T47D (cell line): ENCODE measurements at places on chromosomes 1 and 21.

- DNase-seq = no peak
Measured at GRCh38 chr1:95219407-95219806, 14.6 kb upstream of the RWDD3 start.

- no peak for DNase-seq
Measured at GRCh38 chr1:109391626-109392025, 6.1 kb downstream of the SORT1 start.

DNA sequence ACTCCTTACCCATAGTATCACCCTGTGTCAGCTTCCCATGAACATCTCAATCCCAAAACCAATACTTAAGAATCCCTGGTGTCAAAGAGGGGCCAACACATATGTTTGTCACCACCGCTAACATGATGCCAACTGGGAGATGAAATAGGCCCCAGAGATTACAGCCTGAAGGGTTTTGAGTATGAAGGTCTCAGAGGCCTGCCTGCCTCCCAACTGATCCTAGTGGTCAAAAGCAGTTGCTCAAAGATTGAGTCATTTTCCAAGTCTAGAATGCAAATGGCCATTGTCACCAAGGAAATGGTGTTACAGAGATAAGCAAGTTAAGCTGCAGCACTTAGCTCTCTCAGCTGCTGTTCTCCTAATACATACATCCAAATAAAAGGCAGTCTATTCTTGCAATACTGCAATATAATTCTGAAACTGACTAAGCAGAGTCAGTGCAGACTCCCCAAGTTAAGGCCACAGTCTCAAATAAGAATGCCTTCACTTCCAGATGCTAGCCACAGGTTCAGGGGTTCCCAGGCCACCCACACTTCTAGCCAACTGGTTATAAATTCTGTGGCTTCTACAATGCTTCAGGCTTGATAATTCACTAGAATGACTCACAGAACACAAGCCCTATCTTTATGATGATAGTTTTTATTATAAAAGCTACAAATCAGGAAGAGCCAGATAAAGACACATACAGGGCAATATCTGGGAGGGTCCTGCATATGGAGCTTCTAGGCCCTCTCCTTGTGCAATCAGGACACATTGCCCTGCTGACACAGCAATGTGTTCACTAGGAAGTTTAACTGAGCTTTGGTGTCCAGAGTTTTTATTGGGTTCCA lies 18.7 kb downstream of the DUSP10 start:
- no peak for DNase-seq

DNA sequence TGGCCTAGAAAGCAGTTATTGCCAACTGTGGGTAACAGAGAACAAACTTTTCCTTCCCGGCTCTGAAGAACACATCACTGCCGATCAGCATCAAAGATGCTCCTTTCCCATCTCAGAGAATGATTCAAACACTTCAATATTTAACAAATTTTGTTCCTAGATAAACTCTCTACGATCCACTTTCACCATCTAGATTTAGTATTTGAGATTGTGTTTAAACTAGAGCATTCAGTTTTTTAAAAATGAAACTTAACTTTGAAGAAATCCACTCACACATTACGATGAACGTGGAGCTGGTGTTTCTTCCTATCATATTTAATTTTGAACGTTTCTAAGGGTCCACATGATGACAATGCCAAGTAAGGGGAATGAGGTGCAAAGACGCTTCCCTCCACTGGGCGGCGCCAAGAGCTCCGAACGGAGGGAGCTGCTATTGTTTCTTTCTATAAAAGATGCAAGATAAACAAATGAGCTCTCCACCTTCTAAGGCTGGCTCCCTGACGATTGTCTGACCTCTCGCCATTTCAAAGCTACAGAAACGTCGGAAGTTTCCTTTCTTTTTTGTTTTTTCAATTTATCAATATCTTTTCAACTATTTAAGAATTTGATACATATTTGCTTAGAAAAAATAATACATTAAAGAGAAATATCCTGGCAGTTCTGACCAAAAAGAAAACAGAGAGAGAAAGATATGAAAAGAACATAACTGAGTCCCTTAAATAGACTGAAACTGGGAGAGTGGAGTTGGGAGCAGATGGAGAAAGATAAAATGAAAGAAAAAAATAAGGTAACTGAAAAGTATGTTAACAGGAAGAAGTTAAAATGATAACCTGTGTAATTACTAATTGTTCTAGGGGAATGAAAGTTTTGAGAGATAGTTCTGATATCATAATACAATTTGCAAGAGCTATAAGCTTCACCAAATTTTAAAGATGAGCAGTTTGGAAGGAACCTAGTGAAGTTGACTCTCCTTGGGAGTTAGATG lies 4.4 kb upstream of the BARHL2 start:
- peak; percentile 66 for DNase-seq

GRCh38 chr1:240232530-240232929 lies 140.8 kb downstream of the FMN2 start:
- no peak for DNase-seq

DNA sequence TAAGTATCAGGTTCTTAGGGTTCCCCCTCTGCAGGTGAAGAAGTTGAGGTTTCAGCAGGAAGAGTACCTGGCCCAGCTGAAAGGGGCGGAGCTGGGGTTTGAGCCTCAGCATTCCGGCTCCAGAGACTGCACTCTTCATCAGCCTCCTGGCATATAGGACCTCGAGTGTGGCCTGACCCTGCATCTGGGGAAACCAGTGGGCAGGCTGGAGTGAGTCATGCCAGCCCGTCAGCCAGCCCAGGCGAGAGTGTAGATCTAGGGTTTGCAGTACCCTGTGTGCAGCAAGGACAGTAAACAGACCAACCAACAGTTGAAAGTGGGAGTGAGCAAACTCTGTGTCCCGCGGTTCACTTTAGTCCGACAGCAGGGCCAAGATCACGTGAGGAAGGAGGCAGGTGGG lies 14.1 kb downstream of the MFSD2A start:
- DNase-seq = no peak

- DNase-seq = peak; percentile 60
Measured at GRCh38 chr1:114979278-114979891, 50.2 kb upstream of the TSHB start.

DNA sequence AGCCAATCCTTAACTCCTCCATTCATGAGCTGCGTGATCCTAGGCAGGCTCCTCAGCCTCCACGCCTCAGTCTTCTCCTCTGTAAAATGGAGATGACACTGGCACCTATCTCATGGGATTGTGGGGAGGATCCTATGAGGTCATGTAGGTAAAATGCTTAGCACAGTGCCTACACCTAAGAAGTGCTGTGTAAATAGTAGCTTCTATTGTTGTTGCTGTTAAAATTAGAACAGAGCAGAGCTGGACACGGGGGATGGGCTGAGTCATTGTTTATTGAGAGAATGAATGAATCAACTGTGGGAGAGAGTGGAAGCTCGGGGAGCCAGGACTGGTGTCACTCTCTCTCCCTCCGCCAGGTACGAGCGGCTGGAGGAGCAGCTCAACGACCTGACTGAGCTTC lies 43.0 kb downstream of the TMCC2 start:
- DNase-seq = no peak

GRCh38 chr1:238652346-238652968 lies 733.9 kb upstream of the CHRM3 start:
- no peak for DNase-seq

DNA sequence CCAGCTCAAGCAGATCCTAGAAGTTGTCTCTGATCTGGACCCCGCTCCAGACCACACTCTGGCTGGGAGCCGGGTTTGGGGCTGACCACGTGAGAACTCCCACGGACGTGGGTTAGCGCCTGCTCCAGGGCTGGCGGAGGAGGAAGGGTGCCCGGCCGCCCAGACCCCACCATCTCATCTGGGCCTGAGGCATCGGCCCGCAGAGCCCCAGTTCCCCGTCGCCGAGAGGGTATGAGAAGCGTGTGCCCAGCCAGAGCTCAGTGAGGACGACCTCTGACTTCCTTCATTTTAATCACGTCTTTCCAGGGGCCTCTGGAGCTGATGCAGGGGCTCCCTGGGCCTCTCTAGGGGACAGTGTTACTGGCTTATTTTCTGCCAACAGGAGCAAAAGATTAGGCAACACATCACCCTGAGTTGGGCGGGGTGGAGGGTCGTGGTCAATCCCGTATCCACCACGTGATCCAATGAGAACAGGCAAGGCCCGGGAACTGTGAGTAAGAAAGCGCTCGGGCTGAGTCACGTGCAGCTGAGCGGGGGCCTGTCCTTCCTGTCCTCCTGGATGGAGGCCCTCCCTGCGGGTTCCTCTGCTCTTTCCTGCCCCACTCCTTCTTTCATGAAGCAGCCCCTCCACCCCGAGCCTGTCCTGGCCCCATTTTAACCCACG lies 81.1 kb downstream of the SIK1 start:
- DNase-seq = no peak

- no peak for DNase-seq
Measured at GRCh38 chr21:15617964-15618363, 111.8 kb upstream of the USP25 start.
